ENCODE measurements at places on chromosomes 1 and 21.

- DNase-seq, result no peak
Observed at GRCh38 chr1:53306168-53306567, 21.7 kb downstream of the LRP8 start.

GRCh38 chr1:163720294-163720693 lies 398.5 kb downstream of the NUF2 start:
- no peak for DNase-seq

- no peak for DNase-seq
Observed at GRCh38 chr1:65055747-65056146, 89.4 kb upstream of the JAK1 start.

- DNase-seq, result no peak
Observed at GRCh38 chr1:214123061-214123784, 135.4 kb downstream of the PROX1 start.

- no peak for DNase-seq
Observed at GRCh38 chr1:61241973-61242381, 159.6 kb downstream of the NFIA start.

- DNase-seq, result no peak
Observed at GRCh38 chr1:209621741-209622655, 30.2 kb downstream of the LAMB3 start.

GRCh38 chr1:17621691-17622090 lies 82.2 kb downstream of the ARHGEF10L start:
- DNase-seq, result no peak

DNA sequence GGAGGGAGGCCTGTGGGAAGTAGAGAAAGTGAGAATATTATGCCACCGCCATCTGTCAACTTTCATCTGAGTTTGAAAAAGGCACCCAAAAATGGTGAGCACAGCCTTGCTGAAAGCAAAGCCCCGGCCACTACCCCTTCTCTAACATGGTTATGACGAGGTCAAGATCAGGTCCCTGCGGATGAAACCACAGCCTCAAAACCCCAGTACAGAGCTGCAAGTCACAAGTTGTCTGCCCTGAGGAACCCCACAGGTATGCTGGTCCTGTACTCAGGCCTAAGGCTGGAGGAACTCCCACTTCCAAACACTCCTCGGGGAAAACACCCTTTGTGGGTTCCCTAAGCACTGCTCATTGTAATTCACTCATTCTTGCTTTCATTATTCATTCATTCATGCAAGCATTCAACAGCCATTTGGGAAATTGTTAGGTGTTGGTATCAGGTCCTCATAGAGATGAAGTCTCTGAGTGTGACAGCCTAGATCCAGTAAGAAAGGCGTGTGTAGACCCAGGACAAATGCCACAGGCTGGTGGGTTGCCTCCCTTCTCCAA lies 216.6 kb upstream of the EDN2 start:
- DNase-seq, result no peak

- DNase-seq, result no peak
Observed at GRCh38 chr1:111821121-111821745, 65.5 kb downstream of the DDX20 start.

DNA sequence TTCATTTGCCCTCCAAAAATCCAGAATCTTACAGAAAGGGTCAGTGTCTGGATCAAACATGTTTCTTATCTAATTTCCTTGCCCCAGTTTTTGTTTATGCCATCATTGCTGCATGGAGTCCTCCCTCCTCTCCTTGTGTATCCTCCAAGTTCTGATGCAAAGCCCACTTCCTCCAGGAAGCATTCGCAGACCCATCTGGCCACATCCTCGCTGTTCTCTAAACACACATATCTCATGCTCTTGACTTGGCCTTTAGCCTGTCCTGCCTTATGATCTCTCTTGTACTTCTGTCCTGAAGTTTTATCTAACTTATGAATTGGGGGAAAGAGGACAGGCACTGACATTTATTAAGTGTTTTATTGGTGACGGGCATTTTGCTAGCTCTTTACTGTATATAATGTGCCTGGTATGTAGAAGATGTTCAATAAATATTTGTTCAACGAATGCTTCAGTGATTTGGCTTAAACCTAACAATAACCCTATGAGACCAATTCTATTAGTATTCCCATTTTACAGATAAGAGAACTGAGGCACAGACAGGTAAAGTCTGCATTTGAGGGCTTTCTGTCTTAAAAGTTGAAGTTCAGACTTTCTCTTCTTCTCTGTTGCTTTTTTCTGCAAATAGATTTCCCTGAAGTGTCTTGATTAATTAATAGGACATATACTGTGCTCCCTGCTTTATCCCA lies 19.2 kb upstream of the ID3 start:
- no peak for DNase-seq

GRCh38 chr1:205350691-205351141 lies 6.0 kb downstream of the KLHDC8A start:
- DNase-seq, result no peak

DNA sequence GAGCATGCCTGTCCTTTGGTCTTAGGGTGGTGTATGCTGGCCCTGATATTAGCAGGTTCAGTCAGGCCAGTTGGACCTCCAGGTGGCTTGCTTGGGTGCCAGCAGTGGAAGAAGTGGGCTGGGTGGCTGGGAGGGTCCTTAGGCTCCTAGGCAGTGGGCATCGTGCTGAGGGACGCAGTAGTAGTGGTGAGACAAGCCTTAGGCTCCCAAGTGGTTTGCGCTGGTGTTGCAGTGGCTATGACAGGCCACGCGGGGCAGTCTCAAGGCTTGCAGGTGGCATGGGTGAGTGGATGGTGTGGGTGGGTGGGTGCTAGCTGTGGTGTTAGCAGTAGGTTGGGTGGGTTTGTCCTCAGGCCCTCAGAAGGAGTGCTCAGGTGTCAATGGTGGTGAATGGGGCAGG lies 162.3 kb downstream of the FMN2 start:
- DNase-seq, result no peak

GRCh38 chr1:119662034-119662437 lies 14.0 kb upstream of the ZNF697 start:
- DNase-seq, result no peak

DNA sequence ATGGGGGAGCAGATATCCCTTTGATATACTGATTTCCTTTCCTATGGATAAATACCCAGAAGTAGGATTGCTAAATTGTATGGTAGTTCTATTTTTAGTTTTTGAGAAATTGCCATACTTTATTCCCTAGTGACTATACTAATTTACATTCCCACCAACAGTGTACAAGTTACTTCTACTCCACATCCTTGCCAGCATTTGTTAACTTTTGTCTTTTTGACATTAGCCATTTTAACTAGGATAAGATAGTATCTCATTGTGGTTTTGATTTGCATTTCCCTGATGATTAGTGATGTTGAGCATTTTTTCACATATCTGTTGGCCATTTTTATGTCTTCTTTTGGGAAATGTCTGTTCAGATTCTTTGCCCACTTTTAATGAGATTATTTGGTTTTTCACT lies 620.6 kb upstream of the CAMK1G start:
- DNase-seq, result no peak

- no peak for DNase-seq
Observed at GRCh38 chr1:63807046-63807445, 33.2 kb downstream of the ROR1 start.

DNA sequence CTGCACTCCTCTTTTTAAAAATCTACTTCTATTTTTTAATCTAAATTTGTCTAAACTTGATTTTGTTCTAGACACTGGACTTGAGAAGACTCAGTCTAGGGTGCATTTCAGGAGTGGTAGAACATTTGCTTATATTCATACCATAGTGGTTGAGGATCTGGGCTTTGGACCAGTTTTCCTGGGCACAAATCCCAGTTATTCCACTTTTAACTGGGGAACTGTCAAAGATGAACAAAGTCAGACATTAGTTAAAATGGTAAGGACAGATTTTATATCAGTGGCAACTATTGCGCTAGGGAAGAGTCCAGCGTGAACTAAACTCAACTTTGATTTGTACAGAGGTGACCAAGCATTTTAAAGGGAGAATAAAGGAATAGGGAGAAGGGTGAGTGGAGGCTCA lies 102.4 kb downstream of the FMN2 start:
- DNase-seq, result no peak

Measured in bone marrow (tissue), 2 donors.